ENCODE measurements at places on chromosomes 3 and 15.

GRCh38 chr3:107904536-107905066 lies 186.2 kb downstream of the CD47 start:
- no peak for DNase-seq

- no peak for DNase-seq
These were observed 191.0 kb downstream of the EPHB1 start for GRCh38 chr3:134985864-134986715.

GRCh38 chr3:47731061-47731460 lies 50.6 kb downstream of the SMARCC1 start:
- DNase-seq = no peak

GRCh38 chr3:4584456-4585249 lies 91.5 kb downstream of the ITPR1 start:
- DNase-seq = no peak

GRCh38 chr15:77475898-77476297 lies 55.2 kb downstream of the HMG20A start:
- no peak for DNase-seq

- no peak for DNase-seq
These were observed 5.6 kb upstream of the MUC20 start for GRCh38 chr3:195715134-195715533.

- DNase-seq = no peak
These were observed 1396.5 kb downstream of the OTOL1 start for GRCh38 chr3:162892921-162893793.

GRCh38 chr3:137987723-137988122 lies 22.2 kb upstream of the CLDN18 start:
- no peak for DNase-seq

- no peak for DNase-seq
These were observed 417.0 kb downstream of the ROBO2 start for GRCh38 chr3:77456906-77457305.

DNA sequence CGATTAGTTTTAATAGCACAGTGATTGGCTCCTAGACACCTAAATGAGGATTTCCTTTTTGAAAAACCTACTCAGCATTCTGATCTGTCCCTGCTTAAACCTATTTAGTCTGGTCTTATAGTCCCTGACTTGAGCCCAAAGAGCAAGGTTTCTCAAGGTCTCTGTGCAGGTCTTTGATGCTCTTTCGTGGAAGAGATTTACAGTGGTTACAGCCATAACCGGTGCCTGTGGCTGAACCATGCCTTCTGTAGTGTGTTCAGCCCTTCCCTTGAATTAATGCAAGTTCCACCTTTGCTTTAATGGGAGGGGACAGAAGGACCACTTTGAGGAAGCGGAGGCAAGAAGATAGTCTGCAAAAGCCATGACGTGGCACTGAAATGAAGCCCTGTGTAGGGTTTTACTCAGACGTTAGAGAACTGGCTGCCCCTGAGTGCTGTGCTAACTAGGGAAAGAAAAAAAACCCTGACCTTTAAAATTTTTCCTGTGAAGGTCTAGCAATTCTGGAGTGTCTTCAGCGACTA lies 43.0 kb downstream of the ZBTB38 start:
- no peak for DNase-seq

GRCh38 chr15:26087395-26087794 lies 224.3 kb upstream of the ATP10A start:
- no peak for DNase-seq

GRCh38 chr3:4006288-4006687 lies 207.1 kb downstream of the LRRN1 start:
- no peak for DNase-seq

GRCh38 chr3:11118181-11118682 lies 36.1 kb upstream of the HRH1 start:
- DNase-seq = no peak

GRCh38 chr3:127492426-127492825 lies 98.1 kb downstream of the TPRA1 start:
- DNase-seq = no peak

GRCh38 chr3:108388136-108389132 lies 92.1 kb downstream of the HHLA2 start:
- peak; percentile 2 for DNase-seq

DNA sequence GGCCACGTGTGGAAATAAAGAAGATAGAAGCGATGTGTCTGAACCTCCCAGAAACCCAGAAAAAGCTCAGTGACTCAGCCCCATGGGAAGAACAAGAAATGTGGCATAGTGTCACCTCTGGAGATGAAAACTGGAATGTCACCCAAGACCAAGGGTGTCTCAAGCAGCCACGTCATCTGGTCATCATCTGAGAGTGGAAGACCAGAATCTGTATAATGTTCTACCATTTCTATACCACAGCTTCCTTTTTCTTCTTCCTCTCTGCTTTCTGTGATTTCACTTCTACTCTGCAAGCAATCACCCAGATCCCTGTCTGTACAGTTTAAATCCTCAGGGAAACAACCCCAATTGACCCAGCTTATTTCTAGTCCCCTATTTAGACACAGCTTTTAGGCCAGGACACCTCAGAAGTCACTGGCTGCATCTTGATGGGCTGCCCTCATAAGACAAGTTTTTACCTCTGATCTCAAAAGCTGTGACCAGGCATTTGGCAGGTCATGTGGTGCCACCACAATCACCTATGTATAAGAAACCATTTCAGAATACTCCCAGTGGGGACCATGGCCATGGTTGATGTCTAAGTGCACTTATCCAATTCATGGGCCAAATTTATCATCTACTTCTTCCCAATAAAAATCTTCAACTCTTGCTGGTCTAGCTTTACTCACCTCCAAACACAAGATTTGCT lies 278.5 kb upstream of the UMPS start:
- no peak for DNase-seq

- no peak for DNase-seq
These were observed 109.2 kb upstream of the STT3B start for GRCh38 chr3:31423482-31423881.

- DNase-seq = no peak
These were observed 633 bp downstream of the THPO start for GRCh38 chr3:184377374-184377773.

GRCh38 chr15:92527197-92527596 lies 128.4 kb downstream of the FAM174B start:
- no peak for DNase-seq

- no peak for DNase-seq
These were observed 73.0 kb upstream of the FRMD4B start for GRCh38 chr3:69458803-69459365.

DNA sequence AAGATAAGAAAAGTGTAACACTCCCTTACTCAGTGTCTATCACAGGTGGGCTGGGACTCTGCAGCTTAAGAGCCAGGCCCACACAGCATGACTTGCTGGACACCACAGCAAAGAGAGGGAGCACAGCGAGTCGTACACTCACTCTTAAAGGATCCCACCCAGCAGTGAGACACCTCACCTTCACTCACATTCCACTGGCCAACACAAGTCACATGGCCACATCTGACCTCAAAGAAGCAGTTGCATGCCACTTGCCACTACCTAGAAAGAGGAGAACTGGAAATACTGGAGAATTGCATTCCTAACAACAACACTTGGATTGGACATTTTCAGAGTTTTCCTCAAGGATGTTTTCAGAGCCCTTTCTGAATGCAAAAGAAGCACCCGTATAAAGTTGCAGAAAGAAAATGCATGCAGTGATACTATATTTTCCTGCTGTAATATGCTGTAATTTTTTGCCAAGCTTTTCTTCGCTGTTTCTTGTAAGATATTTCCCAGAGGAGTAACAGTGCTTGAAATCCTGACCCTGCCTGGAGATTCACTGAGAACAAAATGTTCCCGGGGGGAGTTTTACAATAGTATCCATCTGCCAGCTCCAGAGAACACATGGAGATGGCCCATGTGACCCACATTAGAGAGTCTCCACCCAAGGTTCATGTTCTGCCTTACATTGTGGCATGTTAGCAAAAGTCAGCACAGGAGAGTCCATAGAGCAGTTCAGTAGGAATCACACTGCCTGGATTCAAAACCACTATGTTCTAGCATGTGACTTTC lies 42.2 kb downstream of the TRIM42 start:
- DNase-seq = no peak

- DNase-seq = no peak
These were observed 57.3 kb upstream of the MYRIP start for GRCh38 chr3:39752019-39752637.

DNA sequence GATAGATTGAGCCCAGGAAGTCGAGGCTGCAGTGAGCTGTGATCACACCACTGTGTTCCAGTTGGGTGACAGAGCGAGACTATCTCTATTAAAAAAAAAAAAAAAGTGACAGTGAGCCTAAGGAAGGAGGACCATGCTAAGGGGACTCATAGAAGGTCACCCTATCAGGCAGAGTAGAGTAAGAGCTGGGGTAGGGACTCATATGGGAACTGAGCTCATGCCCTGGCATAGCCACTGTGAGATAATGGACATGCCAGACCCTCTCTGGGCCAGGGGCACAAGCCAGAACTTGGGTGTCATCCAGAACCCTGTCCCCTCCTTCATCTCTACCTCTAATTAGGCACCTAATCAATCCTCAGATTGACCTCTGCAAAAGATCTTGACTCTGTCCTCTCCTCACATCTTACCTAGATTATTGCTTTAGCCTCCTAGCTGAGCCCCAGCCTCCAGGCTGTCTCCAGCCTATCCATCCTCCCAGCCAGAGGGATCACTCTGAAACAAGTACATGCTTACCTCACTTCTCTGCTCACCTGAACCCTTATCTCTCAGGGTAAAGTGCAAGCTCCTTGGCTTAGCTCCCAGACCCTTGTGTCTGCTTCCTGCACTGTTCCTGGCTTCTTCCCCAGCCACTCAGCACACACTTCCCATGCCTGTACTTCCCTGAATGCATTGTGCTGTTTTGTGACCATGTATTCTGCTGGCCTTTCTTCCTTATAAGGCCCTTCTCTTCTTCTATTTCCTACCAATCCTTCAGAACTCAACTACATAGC lies 76.4 kb downstream of the DAPK2 start:
- no peak for DNase-seq

GRCh38 chr3:133945381-133946095 lies 49.9 kb upstream of the RAB6B start:
- no peak for DNase-seq

- no peak for DNase-seq
These were observed 179.3 kb upstream of the ANKRD28 start for GRCh38 chr3:15977090-15977489.

- DNase-seq = no peak
These were observed 11.7 kb downstream of the SH2D7 start for GRCh38 chr15:78104119-78104479.

GRCh38 chr15:77998592-77998991 lies 78.9 kb downstream of the TBC1D2B start:
- DNase-seq = no peak

- no peak for DNase-seq
These were observed 61.5 kb downstream of the ABTB1 start for GRCh38 chr3:127734181-127734720.
